ENCODE measurements at places on chromosomes 12 and 14.
A peak's percentile ranks its signal among the peaks of the same experiment; 100 is the strongest.

DNA sequence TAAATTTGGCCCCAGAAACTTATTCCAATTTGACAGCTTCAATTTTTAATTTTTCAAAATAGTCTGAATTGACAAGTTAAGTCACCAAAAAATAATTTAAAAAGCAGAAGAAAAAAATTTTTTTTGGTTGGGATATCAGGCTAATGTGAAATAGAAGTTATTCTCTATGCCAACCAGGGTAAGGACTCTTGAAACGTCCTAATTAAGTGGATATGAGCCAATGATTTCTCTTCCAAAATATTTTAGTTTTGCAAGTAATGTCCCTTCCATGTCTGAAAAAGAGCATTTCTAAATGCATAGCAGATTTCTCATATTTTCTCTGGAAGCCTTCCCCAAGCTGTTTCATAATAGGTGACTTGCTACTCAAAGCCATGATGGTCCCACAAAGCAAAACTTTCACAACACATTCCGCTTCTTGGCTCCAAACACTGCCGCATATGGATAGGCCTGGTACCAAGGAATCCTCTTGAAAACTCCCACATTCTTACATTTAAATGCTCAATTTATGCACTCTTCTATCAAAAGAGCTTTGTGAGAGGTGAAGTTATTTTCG, 65.1 kb downstream of the SIX6 start:
- no peak for DNase-seq

GRCh38 chr14:103737432-103738045, 21.9 kb downstream of the ZFYVE21 start:
- no peak for DNase-seq

DNA sequence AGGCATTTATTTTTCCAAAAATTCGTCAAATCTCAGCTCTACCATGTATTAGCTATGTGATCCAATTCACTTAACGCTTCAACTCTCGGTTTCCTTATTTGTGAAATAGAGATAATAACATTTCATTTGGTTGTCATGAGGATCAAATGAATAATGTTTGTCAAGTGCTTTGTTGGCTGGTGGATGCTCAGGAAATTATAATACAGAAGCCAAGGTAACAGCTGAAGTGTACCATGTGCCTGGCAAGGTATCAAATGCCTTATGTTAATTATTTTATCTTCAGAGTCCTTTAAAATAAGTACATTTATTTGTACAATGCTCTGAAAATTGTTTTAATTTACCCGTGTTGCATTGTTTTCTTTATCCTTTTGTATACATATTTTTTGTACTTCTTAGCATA, 6.1 kb upstream of the PRKCH start:
- DNase-seq: no peak

- DNase-seq: no peak
Measured at GRCh38 chr12:68374307-68374982, 42.3 kb upstream of the MDM1 start.

- no peak for DNase-seq
Measured at GRCh38 chr12:92509156-92509738, 193.5 kb upstream of the PLEKHG7 start.

GRCh38 chr12:107594995-107595394, 90.6 kb upstream of the PWP1 start:
- DNase-seq: no peak

GRCh38 chr14:66487164-66487563, 993 bp downstream of the CCDC196 start:
- no peak for DNase-seq

GRCh38 chr14:31261523-31261858, 53.9 kb upstream of the HECTD1 start:
- no peak for DNase-seq

DNA sequence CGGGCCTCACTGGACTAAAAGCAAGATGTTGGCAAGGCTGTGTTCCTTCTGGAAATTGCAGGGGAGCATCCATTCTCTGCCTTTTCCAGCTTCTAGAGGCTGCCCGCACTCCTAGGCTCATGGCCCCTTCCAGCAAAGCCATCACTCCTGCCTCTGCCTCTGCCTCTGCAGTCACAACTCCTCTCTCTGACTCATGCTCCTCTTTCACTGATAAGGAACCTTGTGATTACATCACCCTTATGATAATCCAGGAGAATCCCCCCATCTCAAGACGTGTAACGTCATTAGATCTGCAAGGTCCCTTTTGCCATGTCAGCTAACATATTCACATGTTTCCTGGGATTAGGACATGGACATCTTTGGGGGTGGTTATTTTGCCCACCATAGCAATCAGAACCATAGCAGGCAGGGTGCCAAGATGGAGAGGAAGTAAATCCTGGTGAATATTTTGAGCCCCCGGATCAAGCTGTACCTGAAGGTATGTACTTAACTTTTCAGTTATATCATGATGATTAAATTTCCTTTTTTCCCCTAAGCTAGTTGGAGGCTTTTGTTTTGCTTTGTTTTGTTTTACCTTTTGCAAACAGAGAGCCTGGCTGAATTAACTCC, 123.6 kb downstream of the SCARB1 start:
- no peak for DNase-seq

DNA sequence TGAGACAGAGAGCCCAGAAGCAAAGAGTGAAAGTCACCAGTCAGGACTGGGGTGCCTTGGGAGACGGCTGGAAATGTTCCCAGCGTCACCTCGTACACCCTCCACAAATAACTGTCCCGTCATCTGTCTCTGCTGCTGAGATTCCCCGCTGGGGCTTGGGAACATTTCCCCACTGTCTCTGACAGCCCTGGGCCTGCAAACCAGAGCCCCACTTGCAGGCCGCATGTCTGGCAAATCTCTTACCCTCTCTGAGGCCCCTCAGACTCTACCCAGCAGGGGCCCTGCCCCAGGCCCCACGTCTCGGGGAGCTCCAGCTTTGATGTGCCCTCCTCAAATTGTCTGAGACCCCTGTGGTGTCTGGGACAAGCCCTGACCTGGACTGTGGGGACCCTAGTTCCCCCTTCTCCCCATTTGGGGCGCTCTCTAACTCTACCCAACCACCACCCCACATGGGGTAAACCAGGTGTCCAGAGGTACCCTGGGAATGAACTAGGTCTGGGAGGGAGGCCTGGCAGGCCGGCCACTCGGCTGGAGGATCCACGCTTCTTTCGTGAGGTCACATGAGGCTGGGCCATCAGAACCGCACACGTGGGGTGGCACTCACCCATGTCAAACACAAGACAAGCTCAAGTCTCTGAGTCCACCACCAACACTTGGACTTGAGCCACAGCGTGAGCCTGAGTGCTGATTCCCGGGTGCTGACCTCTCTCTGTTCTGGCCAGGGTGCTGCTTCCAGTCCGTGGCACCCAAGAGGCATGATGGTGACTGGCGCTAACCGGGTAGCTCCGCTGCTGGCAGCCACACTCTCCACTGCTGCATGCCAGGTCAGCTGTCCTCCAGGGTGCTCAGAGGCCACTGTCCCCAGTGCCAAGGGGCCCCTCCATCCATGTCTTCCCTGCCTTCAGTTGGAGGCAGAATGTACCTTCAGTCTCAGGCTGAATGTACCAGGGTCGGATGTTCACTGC, 59.8 kb downstream of the DIO3 start:
- no peak for DNase-seq

DNA sequence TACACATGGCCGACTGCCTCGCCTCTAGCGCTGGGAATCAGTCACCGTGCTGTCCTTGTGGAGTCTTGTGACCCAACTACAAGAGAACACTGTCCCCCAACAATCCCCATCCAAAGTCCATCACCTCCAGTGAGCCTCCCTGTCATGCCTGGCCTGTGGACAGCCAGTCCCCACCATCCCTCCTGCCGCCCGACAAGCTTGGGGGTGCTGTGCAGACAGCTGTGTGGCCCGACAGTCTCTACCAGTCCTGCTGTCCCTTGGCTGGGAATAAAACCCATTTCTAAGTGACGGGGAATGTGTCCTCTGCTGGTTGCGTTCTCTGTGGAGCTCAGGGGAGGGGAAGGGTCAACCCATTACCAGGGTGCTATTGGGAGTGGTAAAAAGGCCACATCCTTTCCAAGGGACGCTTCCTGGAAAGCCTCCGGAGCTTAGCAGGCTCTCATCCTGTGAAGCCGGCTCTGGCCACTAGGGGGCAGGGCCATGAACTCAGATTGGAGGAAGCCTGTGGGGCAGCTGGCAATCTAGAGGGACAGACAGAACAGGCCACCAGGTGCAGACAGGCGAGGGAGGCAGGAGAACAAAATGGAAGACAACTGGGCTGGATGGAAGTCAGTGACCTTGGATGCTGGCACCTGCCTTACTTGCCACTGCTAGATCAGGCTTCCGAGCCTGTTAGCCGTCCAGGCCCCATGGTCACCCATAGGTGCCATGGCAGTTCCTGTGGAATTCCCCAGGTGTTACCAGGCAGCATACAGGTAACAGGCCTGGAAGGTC, 12.0 kb upstream of the BLTP3B start:
- DNase-seq: peak; percentile 40

DNA sequence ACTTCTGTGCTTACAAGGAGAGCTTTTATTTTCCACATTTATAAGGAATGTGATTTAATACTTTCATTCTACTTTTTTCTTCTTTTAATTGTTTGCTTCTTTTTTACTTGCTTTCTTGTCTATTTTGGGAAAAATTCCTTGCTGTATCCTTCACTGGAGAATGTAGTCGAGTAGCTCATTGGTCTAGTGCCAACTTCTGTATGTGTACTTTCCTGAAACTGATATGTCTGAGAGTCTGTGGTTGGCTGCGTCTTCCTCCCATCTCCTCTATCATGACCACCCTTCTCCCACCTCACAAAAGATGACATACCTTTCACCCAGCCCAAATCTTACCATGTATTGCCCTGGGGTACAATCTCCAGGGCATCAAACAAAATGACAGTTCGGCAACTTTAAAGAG, 51.8 kb downstream of the MSRB3 start:
- no peak for DNase-seq

- no peak for DNase-seq
Measured at GRCh38 chr12:19757317-19757877, 318.1 kb downstream of the AEBP2 start.

DNA sequence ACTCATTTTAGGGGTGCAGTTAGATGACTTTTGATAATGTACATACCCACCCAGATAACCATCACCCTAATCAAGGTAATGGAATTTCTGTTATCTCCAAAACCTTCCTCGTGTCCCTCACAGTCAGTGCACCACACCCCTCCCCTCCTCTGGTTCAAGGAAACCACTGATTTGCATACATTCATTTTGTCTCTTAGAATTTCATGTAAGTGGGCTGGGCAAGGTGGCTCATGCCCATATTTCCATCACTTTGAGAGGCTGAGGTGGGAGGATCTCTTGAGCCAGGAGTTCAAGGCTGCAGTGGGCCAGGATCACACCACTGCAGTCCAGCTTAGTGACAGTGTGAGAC, 15.7 kb downstream of the ADIPOR2 start:
- DNase-seq: no peak

- DNase-seq: peak; percentile 47
Measured at GRCh38 chr12:46269429-46270241, 792 bp upstream of the SLC38A1 start.

- peak; percentile 45 for DNase-seq
Measured at GRCh38 chr12:124566997-124567672, at the start of gene NCOR2. Gene NCOR2, minus strand, starts transcription at chr12:124567612. Its CDS starts 72,361 bp downstream, at chr12:124495251.

DNA sequence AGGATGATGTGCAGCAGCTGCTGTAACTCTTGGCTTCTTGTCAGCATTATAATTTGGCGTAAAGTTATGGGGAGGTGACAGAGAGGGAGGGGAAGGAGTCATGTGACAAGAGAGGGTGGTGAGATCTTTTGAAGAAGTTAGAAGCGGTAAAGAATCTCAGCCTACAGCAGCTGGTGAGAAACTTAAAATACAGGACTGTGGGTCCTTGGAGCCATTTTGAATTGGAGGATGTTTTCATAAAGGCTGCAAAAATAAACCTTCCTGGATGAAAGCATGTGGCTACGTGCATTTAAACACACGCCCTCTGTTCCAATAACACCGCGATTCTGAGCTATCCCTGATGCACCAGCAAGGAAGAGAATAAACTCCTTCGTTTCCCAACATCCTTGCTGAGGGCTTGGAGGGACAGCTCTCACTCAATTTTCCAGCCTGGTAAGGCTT, 133.7 kb downstream of the TMEM30B start:
- DNase-seq: no peak

DNA sequence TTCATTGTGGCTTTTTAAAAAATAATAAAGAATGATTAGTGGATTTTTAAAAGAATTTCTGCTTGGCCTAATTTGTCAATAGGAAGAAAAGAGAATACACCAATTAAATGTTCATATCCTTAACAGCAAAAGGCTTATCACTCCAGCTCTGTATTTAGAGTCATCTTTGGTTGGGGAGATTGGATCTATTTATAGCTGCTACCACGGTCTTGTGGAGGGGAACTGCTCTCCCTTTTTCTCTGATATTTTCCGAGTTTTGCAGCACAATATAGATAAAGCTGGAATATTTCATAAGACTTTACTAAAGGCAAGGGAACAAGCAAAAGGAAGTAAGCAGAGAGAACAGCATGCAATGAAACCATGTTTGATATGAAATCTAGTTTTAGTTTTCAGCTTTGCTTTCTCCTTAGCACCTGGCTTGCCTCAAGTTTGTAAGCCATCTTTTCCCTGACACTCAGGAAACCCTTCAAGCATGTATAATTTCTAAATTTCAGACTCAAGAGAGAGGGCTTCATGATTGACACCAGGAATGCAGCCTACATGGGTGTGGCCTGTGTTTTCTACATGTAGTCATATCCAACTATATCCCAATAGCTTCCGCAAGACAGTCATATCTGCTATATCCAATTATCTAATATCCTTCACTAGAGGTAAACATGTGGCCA, 35.2 kb downstream of the BRMS1L start:
- no peak for DNase-seq

- DNase-seq: no peak
Measured at GRCh38 chr14:86790408-86791364, 1202.3 kb downstream of the GALC start.

GRCh38 chr14:27688841-27689444, 1077.6 kb upstream of the FOXG1 start:
- no peak for DNase-seq

GRCh38 chr12:45268672-45269411, 52.9 kb downstream of the ANO6 start:
- DNase-seq: no peak

DNA sequence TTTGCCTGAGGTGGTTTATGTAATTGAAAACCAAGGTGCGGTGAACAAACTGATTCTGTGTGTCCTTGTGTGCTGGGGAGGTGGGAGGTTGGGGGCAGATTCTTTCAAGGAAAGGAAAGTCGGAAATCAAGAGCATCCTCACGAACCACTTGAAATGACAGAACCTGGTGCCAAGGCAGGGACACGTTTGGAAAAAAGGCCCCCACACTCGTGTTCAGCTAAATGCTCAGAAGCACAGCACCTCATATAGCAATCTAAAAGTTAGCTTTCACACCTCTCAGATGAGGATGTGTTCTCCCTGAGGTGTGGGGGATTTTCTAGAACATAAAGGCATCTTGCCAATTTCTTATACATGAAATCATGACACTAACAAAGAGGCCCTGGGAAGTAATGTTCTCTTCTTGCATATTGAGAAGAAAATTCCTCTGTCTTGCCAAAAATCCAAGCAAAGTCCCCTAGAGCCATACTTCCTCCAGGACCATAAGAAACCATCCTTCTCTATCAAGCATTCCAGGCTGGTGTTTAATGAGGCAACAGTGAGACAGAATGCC, 119.6 kb downstream of the PLXNC1 start:
- DNase-seq: no peak

DNA sequence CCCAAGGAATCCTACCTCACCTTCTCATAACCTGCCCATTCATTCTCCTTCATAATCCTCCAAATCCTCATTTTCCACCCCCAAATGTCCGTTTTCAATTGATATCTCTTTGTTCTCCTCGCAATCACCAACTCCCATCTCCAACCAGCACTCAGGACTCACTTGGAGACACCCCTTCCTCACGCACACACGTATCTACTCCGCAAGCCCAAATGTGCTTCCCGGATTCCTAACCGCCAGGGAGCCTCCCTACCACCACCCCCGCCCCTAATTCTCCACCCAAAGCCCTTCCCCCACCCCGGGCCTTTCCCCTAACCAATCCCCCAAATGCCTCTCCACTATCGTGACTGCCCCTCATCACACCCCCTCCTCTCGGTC, 304 bp downstream of the KCTD10 start:
- no peak for DNase-seq
